Cardiac fibroblast (primary cell): ENCODE measurements at places on chromosomes 1 and 21.

- DNase-seq: no peak
Observed at GRCh38 chr1:198183605-198184004, 26.8 kb downstream of the NEK7 start.

- DNase-seq: peak; percentile 21
Observed at GRCh38 chr1:102191723-102192122, 195.0 kb upstream of the OLFM3 start.

GRCh38 chr21:36788120-36788638, 89.3 kb downstream of the SIM2 start:
- no peak for DNase-seq

DNA sequence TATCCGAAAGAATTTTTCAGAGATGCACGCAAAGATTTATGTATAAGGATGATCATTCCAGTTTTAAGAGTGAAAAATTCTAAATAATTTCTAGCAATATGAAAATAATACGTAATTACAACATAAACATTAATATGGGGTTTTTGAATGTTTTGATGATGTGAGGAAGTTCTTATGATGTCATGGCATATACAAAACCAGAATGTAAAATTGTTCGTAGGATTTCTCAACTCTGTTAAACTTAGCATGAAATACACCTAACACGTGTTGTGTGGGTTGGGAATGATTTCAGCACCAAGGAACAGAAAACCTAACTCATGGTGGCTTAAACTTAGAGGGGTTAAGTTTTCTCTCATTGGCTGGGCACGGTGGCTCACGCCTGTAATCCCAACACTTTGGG, 62.2 kb downstream of the MYOM3 start:
- no peak for DNase-seq

DNA sequence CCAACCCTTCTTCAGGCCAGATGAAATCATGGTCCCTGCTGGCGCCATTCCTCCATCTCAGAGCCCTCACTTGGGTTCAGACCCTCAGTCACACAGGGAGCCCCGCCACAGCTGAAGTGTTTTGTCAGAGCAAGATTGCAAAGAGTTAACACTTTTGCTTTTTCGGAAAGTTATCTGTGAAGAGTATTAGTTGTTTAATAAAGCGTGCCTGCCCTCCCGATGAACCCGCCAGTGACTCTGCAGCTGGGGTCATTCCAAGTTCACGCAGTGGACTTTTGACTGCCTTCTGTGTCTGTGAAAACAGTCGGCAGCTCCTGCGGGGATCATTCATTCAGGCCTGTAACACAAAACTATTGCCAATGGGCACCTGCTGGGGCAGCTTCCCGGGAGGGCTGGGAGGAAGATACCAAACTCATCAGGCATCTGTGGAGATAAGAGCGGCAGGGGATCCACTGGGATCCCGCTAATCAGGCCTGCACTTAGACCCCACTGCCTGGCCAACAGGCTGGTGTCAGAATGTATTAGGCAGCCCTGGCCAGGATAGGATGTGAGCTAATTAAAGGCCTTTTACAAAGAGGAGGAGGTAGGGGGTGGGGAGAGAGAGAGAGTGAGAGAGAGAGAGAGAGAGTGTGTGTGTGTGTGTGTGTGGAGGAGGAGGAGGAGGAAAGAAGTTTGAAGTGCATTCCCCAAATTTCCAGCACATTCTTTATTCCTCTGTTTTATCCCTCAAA, 184.5 kb downstream of the DHRS3 start:
- DNase-seq: peak; percentile 49

DNA sequence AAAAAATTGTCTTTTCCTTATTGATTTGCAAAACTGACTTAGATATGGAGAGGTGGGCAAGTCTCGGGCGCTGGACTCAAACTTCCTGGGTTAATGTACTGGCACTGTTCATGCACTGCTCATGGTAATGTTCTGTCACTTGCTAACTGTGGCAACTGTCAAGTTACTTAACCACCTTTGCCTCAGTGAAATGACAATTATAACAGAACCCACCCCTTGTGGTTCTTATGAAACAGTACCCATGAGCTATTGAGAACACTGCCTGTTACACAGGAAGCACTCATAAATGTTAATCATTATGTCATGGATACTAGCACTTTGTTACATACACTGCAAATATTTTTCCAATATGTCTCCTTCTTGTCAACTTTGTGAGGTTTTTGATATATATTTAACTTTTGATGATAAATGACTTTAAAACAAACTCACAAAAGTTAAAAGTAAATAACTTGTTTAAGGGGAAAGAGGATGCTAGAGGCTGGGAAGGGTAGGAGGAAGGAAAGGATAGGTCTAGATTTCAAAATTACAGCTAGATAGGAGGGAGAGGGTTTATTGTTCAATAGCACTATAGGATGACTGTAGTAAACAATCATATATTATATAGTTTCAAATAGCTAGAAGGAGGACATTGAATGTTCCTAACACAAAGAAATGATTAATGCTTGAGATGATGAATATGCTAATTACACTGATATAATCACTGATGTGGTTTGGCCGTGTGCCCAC, 342.5 kb downstream of the ADGRL2 start:
- DNase-seq: no peak

GRCh38 chr1:145716641-145717345, 2.5 kb upstream of the CD160 start:
- DNase-seq: no peak

DNA sequence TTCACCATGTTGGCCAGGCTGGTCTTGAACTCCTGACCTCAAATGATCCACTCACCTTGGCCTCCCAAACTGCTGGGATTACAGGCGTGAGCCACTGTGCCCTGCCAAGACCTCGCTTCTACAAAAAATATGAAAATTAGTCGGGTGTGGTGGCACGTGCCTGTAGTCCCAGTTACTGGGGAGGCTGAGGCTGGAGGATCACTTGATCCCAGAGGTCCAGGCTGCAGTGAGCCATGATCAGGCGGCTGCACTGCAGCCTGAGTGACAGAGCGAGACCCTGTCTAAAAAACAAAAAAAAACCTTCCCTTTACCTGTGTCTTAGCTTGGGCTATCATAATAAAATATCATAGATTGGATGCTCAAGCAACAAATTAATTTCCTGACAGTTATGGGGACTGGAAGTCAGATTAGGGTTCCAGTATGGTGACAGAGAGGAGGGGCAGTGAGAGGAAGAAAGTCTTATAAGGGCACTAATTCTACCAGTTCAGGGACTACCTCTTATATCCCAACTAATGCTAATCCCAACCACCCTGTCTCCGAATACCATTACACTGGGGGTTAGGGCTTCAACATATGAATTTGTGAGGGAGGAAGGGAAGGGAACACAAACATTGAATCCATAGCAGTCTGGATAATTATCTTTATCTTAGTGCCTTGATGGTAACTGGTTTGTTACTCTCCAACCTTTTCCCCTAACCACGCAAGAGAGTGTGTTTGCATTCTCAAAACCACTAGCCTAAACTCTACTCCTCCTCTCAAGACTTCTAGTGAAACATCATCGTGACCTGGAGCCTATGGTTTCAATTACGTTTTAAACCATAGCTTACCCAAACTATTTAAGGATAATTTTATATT, 1.0 kb upstream of the NAXE start:
- no peak for DNase-seq

GRCh38 chr1:110262846-110263631, 52.9 kb downstream of the KCNC4 start:
- DNase-seq: no peak

- DNase-seq: no peak
Observed at GRCh38 chr1:58539553-58539952, 7.0 kb downstream of the OMA1 start.

DNA sequence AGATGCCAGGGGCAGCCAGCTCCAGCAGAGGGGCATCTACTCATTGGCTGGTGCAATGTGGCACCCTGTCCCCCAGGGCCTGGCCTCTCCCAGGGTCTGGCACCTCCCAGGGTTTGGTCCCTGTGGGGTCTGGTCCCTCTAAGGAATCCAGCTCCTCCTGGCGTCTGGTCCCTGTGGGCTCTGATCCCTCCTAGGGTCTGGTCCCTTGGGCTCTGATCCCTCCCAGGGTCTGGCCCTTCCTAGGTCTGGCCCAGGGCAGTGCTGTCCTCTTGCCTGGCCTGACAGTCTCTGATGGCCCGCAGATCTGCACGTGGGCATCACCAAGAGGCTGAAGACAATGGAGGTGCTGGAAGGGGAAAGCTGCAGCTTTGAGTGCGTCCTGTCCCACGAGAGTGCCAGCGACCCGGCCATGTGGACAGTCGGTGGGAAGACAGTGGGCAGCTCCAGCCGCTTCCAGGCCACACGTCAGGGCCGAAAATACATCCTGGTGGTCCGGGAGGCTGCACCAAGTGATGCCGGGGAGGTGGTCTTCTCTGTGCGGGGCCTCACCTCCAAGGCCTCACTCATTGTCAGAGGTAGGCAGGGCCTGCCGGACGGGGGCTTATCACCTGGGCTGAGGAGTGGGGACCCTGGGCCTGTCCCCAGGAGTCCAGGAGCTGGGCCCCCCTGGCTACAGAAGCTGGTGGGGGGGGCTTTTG, 73.9 kb downstream of the OBSCN start:
- no peak for DNase-seq

GRCh38 chr1:90012300-90012699, 17.4 kb downstream of the ZNF326 start:
- DNase-seq: peak; percentile 9

- no peak for DNase-seq
Observed at GRCh38 chr1:43914576-43915525, 18.8 kb upstream of the ARTN start.

DNA sequence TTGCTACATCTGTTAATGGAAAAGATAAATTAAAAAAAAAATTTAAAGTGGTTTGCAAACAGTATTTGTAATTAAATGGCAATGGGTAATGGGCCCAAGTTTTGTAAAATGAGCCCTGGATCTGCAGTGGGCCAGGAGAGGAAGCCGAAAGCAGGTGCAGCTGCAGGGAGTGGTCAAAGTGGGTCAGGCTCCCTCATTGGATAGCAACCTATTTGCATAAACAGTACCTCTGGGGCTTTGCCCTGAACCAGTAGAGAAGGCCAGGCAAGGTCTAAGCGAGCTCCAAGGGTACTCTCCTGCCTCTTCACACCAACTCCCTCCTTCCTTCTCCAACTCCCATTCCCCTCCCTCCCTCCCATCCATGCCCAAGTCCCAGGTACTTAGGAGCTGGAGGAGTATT, 138.9 kb downstream of the HMGB4 start:
- DNase-seq: no peak

DNA sequence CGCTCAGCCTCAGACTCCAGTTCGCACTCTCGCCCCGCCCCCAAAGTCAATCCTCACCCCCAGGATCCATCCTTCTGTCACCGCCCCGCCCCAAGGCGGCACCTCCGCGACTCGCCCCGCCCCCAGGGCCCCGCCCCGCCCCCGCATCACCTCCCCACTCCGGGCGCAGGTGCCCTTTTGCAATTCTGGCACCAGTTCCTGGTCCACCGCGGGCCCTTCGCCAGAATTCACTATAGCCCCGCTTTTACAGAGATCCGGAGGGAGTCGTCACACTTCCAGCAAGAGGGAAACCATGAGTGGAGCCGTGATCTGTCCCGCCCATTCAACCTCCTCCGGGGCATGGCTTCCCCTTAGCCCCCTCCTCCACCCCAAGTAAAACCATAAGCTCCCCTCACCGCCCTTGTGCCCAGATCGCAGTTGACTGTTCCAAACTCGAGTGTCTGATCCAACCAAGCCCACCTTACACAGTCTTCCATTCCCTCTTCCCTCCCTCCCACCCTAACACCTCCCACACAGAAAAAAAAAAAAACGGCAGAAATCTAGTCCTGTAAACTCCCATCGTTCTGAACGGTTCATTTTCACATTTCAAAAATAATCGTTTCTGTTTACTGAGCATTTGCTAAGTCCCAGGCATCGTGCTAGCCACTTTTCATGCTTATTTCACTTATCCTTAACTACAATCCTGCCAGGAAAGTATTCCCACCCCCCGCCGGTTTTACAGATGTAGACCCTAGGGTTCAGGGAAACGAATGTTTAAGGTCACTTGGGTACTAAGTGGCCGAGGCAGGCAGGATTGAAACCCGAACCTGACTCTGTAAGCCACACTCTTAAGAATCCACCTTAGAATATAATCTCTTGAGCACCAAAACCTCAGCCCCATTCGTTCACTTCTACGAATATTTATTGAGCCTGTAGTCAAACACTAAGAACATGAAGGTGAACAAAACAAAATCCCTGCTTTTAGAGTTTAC, 1.3 kb upstream of the DNAJC16 start:
- DNase-seq: peak; percentile 10

- DNase-seq: no peak
Observed at GRCh38 chr1:21118167-21118566, 58.5 kb downstream of the EIF4G3 start.

GRCh38 chr1:248872752-248873408, 14.0 kb upstream of the ZNF692 start:
- peak; percentile 72 for DNase-seq

DNA sequence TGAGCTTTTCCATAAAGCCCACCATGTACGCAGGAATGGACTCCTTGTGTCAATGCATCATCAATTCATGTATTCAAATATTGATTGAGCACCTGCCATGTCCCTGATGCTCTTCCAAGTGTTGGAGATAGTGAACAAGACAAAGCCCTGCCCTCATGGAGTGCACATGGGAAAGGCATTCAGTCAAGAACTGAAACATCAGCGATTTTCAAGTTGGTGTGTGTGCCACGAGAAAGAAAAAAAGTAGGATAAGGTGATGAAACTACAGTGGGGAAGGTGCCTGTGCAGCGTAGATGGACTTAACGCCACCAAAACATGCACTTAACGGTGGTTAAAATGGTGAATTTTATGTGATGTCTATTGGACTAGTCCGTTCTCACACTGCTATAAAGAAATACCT, 432.7 kb upstream of the VAMP3 start:
- no peak for DNase-seq

DNA sequence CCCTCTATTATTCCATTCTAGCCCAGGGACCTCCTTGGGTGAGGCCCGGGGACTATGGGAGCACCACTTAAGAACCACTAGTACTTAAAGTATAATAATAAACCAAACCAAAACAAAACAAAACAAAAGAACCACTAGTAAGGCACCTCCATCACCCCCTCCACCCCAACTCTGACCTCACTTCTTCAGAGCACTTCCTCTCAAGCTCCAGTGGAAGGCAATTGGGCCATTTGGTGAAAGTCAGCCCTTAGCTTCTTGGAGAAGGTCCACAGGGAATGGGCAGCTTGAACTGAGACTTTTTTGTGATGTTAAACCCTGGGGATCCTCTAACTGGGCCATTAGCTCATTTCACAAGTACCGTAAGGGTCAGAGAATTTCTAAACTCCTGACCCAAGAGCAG, 237.3 kb downstream of the RHOU start:
- no peak for DNase-seq

GRCh38 chr1:67672260-67672803, 12.7 kb upstream of the GADD45A start:
- no peak for DNase-seq

GRCh38 chr1:6391951-6392808, 1.4 kb downstream of the ACOT7 start:
- DNase-seq: no peak

GRCh38 chr1:182676274-182676673, 8.1 kb downstream of the RGS8 start:
- peak; percentile 49 for DNase-seq

GRCh38 chr1:245790441-245790840, 635.7 kb downstream of the KIF26B start:
- DNase-seq: peak; percentile 71
